Posterior cingulate gyrus (tissue), 11 donors: ENCODE measurements at places on chromosomes 1 and 21.
A peak's percentile ranks its signal among the peaks of the same experiment; 100 is the strongest.

DNA sequence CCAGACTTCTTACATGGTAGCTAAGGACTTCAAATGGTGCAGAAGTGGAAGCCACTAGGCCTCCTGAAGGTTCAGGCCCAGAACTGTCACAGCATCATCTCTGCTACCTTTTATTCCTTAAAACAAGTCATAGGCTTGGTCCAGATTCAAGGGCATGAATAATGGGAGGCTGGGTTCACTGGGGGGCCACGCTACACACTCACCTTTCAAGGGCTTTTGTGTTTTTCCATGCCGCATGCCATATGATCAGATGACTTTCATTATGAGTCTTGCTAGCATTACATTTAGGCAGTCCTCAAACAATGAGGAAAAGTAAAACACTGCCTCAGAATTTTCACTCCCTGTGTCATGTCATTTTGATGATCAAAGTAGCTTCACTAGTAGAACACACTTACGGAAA is 83.4 kb downstream of the VPS26C start:
- no peak for DNase-seq

DNA sequence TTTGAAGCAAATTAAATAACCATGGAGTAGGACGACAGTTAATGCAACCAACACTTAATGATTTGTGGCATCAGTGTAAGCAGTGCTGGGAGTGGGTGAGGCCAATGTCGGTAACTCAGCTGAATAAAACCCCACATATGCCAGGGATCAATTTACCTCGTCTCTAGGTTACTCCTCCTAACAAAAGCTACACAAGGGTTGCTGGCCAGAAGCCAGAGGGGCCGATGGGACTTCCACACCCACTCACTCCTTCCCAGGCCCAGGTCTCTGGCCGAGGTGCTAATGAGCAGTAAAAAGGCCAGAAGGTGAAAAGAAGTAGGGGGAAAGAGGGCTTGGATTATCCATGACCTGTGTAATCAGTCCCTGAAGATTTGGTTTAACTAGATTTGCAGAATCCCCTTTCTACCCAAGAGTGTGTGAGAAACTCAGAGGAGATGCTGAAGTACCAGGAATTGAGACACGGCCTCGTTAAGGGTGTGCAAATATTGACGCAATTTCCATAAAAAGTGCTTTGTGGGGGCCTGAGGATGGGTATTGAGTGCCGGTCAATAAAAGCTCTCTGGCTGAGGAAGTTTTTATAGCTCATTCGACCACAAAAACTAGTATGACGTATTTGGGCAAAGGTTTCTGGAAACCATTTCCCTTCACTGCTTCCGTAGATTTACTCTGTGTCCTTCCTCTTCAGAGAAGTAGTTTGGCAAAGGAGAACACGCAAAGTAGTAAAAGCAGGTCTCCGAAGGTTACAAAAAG is 145.5 kb downstream of the TBX15 start:
- DNase-seq = no peak

DNA sequence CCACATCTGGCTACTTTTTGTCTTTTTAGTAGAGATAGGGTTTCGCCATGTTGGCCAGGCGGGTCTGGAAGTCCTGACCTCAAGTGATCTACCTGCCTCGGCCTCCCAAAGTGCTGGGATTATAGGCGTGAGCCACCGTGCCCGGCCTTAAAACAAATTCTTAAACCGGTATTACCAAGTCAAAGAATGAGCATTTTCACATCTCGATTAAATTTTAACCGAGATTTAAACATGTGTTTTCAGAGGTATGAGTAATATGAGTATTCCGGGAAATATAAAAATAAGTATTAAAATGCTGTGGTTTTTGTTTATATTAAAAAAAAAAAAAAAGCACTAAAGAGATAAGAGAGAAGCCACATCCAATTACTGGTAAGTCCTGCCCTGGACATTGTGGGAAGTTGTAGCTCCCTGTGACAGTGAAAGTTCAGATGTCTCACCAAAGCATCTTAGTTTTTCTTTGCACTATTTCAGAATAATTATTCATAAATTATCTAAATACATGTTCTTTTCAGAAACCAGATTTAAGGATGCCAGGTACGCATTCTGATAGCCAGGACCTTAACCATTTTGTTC is 24.9 kb downstream of the ZNF281 start:
- no peak for DNase-seq

DNA sequence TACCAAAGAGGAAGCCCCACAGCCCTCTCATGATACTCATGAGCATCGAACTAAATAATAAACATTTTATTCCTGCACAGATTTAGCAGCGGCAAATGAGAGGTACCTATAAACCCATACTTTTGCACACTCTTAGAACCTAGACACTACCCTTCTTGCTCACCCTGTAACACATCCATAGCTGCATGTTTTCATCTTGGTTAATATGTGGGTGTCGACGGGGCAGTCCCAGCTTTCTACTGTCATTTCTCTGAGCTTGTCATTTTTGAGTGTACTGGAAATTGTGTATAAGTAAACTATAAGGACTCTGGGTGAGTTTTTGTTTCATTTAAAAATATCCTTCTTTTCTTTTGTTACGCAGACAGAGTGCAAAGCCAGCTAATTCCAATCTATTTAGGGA is 25.5 kb downstream of the OVGP1 start:
- DNase-seq = no peak

DNA sequence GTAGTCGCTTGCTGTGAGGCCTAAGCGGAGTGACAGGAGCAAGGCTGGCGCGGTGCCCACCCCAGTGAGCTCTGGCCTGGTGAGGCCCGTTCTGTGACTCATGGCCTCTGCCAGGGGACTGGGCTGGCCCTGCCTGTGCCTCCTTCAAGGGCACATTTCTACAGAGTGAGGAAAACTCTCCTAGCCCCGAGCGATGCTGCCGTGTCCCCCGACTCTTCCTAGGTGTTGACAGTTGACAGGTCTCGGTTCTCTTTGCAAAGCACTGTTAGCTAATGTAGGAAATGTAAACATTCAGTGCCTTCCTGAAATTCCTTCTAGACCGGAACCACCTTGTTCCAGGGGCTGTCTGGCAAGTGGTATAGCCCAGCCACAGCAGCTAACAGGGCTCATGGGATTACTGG is 43.9 kb downstream of the ABCG1 start:
- no peak for DNase-seq

GRCh38 chr1:18949686-18950400 is 6.6 kb downstream of the IFFO2 start:
- peak; percentile 66 for DNase-seq

DNA sequence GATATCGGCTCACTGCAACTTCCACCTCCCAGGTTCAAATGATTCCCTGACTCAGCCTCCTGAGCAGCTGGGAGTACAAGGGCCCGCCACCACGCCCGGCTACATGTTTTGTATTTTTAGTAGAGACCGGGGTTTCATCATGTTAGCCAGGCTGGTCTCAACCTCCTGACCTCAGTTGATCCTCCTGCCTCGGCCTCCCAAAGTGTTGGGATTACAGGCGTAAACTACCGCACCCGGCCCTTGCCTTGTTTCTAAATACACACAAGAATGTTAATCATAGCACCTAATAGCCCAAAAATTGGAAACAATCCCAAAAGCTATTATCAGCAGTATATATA is 1.2 kb upstream of the MSTO1 start:
- DNase-seq = no peak

DNA sequence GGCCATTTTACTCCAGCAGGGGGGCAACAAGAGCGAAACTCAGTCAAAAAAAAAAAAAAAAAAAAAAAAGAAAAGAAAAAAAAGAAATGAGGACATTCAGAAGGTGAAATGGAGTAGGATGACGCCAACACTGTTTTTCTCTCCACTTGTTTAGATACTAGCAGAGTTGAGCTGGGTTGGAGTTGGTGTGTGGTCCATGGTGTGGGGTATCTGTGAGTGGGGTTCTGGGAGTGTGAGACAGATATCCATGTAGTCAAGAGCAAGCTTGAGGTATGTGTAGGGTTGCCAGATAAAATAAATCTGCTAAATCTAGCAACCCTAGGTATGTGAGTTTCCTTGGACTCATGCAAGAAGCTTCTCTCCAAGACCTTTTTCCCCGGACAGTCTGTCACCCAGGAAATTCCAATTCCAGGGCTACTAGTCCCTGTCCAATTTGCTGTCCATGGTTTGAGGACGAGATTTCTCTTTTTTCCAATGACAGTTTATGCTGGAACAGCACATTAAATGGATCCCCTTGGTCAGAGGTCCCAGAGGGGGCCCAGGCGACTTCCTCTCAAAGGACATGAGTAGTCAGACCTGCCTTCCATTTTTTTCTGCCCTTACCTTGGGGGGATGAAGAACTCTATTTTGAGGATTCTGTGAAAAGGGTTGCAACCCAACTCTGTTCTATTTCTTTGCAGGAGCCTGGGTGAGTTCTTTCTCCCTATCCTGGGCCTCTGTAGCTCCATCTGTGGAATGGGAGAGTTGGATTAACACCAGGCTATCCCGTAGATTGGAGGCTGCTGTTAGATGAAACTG is 2.1 kb upstream of the FOXD2 start:
- DNase-seq = no peak

- DNase-seq = no peak
Measured at GRCh38 chr1:6367381-6368012, 26.1 kb downstream of the ACOT7 start.

GRCh38 chr1:2014741-2015735 is 4.1 kb upstream of the GABRD start:
- DNase-seq = no peak

DNA sequence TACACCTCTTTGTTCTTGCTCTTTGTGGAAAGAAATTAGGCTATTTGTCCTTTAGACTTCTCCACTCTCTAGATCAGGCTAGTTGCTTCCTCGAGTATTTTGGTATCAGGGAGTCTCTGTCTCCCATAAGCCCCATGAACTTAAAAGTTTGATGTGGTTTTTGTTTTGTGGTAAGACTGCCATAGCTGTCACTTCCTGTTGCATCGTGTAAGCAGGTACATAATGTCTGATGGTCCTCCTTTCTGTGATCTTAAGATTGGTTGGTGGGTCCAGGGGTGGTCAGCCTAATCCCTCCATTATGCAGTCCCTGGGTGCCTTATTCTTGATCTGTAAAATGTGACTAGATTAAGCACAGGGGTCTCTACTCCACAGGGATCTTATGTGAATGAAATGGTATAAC is 23.1 kb downstream of the CD53 start:
- DNase-seq = no peak

- no peak for DNase-seq
Measured at GRCh38 chr1:212364985-212365384, 49.7 kb downstream of the PACC1 start.

DNA sequence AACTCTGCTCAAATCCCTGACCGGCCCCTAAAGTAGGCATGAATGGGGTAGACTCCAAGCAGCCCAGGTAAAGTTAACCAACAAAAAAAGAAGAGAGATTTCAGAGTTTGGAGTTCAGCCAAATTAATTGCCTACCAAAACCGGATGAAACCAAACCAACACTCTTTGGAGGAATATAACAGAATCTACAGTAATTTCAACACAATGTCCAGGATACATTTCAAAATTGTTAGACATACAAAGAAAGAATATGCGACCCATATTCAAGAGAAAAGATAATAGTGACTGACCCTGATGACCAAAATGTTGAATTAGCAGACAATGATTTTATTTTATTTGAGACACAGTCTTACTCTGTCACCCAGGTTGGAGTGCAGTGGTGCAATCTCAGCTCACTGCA is 12.6 kb downstream of the IL22RA1 start:
- DNase-seq = no peak

DNA sequence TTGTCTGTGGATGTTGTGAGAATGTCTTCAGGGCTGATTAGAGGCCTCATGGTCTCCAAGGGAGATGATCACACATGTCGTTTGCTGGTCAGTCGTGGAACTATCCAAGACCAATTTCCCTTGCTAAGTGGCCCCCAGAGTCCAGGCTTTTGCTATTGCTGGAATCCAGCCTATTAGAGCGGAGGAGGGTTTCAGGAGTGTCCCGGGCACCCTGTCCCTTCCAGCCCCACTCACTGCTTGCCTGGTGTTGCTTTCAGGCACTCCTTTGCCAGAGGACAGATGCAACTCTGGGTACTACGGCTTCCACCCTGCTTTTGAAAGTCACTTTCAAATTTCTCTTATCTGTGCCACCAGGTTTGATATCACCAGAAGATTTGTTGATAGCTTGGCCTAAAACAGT is 149.1 kb downstream of the NOS1AP start:
- no peak for DNase-seq

GRCh38 chr1:41678111-41678878 is 193.8 kb upstream of the EDN2 start:
- DNase-seq = no peak

GRCh38 chr1:96388421-96389310 is 332.9 kb upstream of the PTBP2 start:
- no peak for DNase-seq

GRCh38 chr1:942411-942821 is 16.6 kb downstream of the NOC2L start:
- no peak for DNase-seq
